PC-9 (cell line): ENCODE measurements at places on chromosomes 2 and 18.
A peak's percentile ranks its signal among the peaks of the same experiment; 100 is the strongest.

DNA sequence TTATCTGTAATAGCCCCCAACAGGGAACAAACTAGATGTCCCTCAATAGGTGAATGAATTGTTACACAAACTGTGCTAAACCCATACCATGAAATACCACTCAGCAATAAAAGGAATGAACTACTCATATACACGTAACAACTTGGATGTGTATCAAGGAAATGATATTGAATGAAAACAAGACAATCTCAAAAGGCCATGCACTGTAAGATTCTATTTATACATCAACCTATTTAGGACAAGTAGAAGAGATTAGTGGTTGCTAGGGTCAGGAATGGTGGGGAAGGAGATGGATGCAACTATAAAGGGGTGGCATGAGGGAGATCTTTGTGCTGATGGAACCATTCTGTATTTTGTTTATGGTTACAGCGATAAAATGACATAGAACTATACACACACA is 47.1 kb downstream of the KANSL3 start:
- H3K36me3 ChIP-seq, result peaks cover 26% of the 10 kb centered on the region
- no peak for DNase-seq
- no peaks in the 10 kb centered on the region for H3K27me3 ChIP-seq
- no peak overlapping the region for H3K27ac ChIP-seq

GRCh38 chr2:236969767-236970655 is 115.7 kb upstream of the COPS8 start:
- H3K27ac ChIP-seq, result no peak overlapping the region
- peaks cover 62% of the 10 kb centered on the region for H3K27me3 ChIP-seq
- no peak for DNase-seq
- H3K4me1 ChIP-seq, result peaks cover 6% of the 10 kb centered on the region

- H3K27ac ChIP-seq, result peak overlapping the region; percentile 97
- H3K4me1 ChIP-seq, result peaks cover 47% of the 10 kb centered on the region
- no peak overlapping the region for H3K4me3 ChIP-seq
- no peaks in the 10 kb centered on the region for H3K36me3 ChIP-seq
- no peaks in the 10 kb centered on the region for H3K27me3 ChIP-seq
These were observed 4.9 kb downstream of the CIDEA start for GRCh38 chr18:12258719-12259705.

DNA sequence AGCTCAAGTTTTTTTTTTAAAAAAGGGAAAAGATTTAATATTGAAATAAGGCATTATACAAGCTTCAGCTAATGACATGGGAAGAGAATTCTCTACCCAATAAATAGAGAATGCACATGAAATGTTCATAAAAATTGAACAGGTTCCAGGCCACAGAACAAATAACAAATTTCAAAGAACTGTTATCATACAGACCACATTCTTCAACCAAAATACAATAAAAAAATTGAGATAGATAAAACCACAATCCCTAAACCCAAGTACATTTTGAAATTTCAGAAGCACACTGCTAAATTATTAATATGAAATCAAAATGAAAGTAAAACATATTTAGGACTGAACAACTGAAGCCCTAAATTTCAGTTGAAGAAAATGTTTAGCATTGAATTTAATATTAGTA is 89.6 kb downstream of the BCL2 start:
- H3K4me1 ChIP-seq, result no peaks in the 10 kb centered on the region
- H3K27ac ChIP-seq, result no peak overlapping the region
- no peaks in the 10 kb centered on the region for H3K27me3 ChIP-seq
- H3K4me3 ChIP-seq, result no peak overlapping the region

DNA sequence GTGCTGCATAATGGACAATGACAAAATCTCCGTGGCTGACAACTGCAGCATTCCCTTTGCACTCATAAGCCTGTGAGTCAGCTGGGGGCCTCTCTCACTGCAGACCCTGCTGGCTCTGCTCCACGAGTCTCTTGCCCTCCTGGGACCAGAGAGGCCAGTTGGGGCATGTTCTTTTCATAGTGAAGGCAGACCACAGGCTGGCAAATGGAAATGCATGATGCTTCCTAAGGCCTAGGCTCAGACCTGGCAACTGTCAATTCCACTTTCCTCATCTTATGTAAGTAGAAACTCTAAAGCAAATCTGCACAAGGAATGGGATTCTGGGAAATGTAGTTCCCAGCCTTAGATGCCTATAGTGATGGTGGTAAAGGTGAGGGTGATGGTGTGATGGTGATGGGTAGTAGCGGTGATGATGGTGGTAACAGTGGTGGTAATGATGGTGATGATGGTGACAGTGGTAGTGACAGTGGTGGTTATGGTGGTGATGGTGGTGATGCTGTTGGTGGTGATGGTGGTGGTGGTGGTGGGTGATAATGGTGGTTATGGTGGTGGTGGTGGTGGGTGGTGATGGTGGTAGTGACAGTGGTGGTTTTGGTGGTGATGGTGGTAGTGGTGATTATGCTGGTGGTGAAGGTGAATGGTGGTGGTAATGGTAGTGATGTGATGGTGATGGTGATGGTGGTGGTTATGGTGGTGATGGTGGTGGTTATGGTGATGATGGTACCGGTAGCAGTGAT is 185.8 kb upstream of the ARL4C start:
- H3K4me1 ChIP-seq, result peaks cover 75% of the 10 kb centered on the region
- no peak for DNase-seq
- H3K27me3 ChIP-seq, result no peaks in the 10 kb centered on the region
- H3K4me3 ChIP-seq, result no peak overlapping the region

DNA sequence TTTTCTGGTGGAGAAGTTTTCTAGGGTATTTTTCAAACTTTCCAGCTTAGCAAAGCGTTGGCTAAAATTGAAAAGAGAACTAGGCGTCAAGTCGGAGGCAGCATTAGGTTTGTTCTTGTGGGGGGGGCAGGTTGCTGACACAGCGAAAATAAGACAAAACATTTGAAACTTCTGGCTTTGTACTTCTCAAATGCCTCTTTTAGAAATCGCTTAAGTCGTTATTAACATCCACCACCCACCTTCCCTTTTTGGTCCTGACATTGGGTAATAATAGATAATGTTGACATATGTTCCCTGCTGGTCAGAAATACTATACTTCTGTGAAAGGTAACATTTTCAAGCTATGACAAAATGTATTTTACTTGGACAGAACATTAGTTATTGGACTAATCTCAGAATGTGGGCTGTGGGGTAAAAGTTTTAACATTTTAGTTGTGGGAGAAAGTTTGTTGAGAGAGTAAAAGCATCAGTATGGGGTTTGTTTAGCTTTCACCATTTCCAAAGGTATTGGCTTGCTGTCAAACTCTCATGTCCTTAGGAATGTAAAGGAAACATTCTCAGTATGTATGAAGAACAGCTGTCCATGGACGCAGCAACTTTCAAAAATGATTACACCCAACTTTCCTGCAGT is 88.1 kb upstream of the ZEB2 start:
- no peaks in the 10 kb centered on the region for H3K4me1 ChIP-seq
- no peaks in the 10 kb centered on the region for H3K36me3 ChIP-seq
- H3K27ac ChIP-seq, result no peak overlapping the region
- no peak overlapping the region for H3K4me3 ChIP-seq
- H3K27me3 ChIP-seq, result no peaks in the 10 kb centered on the region
- no peak for DNase-seq

GRCh38 chr18:54608028-54608642 is 17.1 kb downstream of the DYNAP start:
- H3K36me3 ChIP-seq, result no peaks in the 10 kb centered on the region
- peak overlapping the region; percentile 100 for H3K27ac ChIP-seq
- peak overlapping the region; percentile 63 for H3K4me3 ChIP-seq

- H3K27ac ChIP-seq, result no peak overlapping the region
- no peak for DNase-seq
- H3K4me3 ChIP-seq, result no peak overlapping the region
- no peaks in the 10 kb centered on the region for H3K27me3 ChIP-seq
These were observed 11.7 kb upstream of the GORASP2 start for GRCh38 chr2:170917219-170917913.

DNA sequence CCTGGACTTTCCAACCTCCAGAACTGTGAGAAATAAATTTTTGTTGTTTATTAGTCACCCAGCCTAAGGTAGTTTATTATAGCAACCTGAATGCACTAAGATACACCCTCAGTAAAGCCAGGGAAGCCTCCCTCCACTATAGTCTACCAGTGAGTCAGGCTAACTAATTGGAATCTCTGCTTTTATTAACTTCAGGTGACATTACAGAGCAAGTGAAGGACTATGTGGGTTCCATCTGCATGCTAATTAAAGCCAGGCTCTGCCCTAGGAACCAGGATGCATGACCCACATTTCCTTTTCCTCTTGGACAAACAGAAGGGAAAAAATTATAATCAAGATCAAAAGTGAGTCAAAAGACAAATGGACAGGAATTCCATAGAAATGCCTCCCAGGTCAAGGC is 56.1 kb downstream of the ZC3H8 start:
- no peaks in the 10 kb centered on the region for H3K27me3 ChIP-seq
- no peak overlapping the region for H3K4me3 ChIP-seq
- no peak for DNase-seq
- H3K36me3 ChIP-seq, result no peaks in the 10 kb centered on the region
- no peak overlapping the region for H3K27ac ChIP-seq
- H3K4me1 ChIP-seq, result no peaks in the 10 kb centered on the region

- H3K4me3 ChIP-seq, result no peak overlapping the region
- no peaks in the 10 kb centered on the region for H3K27me3 ChIP-seq
- H3K36me3 ChIP-seq, result no peaks in the 10 kb centered on the region
- no peaks in the 10 kb centered on the region for H3K4me1 ChIP-seq
- no peak overlapping the region for H3K27ac ChIP-seq
- no peak for DNase-seq
These were observed 104.1 kb upstream of the TRIB2 start for GRCh38 chr2:12612671-12613070.

DNA sequence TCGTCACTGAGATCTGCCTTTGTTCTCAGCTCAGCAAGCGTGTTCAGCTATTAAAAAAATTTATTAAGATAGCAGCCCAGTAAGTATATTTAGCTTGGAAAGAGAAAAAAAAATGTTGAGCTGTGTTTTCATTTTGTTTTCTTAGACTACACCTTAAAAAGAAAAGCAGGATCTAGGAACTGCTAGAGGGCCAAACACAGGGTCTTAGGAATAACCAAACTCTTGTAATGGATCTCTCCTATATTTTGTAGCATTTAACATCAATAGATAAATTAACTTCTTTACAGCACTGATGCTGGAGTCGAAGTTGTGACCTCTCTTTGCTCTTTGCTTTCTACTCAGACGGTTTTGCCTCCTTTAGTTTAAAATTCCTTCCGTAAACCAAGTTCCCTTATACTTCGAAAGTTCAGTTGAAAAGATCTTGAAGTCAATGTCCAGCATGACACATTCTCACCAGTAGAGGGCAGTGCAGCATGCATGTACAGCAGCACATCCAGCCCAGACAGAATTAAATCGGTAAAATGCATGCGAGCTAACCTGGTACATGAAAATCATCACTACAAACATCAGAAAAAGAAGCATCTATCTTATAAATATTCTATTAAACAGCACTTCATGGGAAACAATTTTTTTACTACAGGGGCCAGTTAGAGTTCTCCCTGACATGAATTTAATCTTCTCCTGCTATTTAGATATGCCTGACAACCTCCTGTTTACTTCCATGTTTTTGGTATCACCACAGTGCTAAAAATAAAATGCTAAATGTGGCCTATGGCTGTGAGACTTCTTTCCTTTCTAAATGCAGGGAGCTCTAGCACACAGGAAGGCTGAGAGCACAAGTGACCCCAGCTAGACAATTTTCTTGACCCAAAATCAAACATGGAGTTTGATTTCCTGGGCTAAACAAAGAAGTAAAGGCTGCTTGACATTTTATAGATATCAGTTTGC is 48.2 kb upstream of the MAP3K20 start:
- H3K4me1 ChIP-seq, result no peaks in the 10 kb centered on the region
- no peak overlapping the region for H3K4me3 ChIP-seq
- no peak overlapping the region for H3K27ac ChIP-seq
- DNase-seq, result peak; percentile 73

DNA sequence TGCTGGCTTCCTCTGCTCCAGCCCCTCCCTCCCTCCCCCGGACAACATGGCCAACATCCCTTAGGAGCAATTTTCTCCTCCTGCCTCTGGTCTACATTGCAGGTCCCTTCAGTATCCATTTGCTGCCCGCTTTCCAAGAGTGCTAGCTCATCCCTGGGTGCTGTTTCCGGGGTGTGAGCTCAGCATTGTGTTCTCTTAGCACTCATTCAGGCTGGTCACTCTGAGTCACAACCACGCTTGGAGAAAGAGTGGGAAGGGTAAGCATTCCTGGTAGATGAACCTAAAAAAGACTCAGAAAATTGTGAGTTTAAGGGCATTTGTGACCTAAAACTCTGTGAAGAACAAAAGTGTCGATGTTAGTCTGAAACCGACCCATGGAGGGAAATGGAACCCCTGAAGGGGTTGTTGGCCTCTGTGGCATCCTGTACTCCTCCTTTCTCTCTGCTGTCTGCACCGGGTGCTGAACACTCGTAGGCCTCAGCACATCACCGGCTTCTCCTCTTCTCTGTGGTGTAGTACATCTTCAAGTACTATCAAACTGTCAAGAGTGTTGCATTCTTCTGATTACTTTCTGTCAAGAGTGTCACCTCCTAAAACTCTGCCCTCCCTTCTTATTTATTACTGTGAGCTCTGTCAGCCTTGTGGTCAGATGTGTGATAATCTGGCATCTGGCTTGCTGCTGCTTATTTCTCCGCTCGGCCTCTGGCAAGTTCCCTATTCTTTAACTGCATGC is 73.0 kb downstream of the CTNNA2 start:
- no peaks in the 10 kb centered on the region for H3K36me3 ChIP-seq
- DNase-seq, result no peak
- H3K27ac ChIP-seq, result no peak overlapping the region
- no peak overlapping the region for H3K4me3 ChIP-seq

DNA sequence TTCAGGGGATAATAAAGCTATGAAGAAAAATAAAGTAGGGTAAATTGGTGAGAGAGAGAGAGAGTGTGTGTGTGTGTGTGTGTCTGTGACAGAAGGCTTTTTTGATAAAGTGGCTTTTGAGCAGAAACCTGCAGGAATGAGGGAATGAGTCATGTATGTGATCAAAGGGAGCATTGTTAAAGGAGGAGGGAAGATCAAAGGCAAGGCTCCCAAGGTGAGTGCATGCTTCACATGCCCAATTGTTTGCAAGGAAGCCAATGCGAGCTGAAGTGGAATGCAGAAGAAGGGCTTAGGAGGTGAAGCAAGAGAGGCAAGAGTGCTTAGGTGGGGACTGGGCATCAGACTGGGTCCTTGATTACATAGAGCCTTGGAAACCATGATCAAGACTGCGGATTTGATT is 96.8 kb downstream of the DNAH6 start:
- DNase-seq, result no peak
- H3K27me3 ChIP-seq, result 0 out of 2 replicates have a peak, but pooled peaks cover 4% of the 10 kb centered on the region
- no peak overlapping the region for H3K4me3 ChIP-seq
- no peaks in the 10 kb centered on the region for H3K36me3 ChIP-seq

- DNase-seq, result no peak
- H3K27ac ChIP-seq, result peak overlapping the region; percentile 67
- peaks cover 17% of the 10 kb centered on the region for H3K4me1 ChIP-seq
- H3K27me3 ChIP-seq, result no peaks in the 10 kb centered on the region
These were observed 2.0 kb upstream of the PRKCE start for GRCh38 chr2:45649462-45649857.

- DNase-seq, result no peak
- H3K4me3 ChIP-seq, result no peak overlapping the region
- no peak overlapping the region for H3K27ac ChIP-seq
- no peaks in the 10 kb centered on the region for H3K36me3 ChIP-seq
- H3K27me3 ChIP-seq, result no peaks in the 10 kb centered on the region
- peaks cover 14% of the 10 kb centered on the region for H3K4me1 ChIP-seq
These were observed 68.8 kb downstream of the PTPRM start for GRCh38 chr18:7635948-7636347.
